COLO829 (cell line): ENCODE measurements at places on chromosomes 3 and 15.

- DNase-seq = peak; percentile 54
Observed at GRCh38 chr3:124686028-124686670, 44.1 kb upstream of the UMPS start.

- no peak for DNase-seq
Observed at GRCh38 chr15:71452893-71453292, 337.6 kb downstream of the THSD4 start.

GRCh38 chr3:49610666-49611280 is 56.5 kb downstream of the BSN start:
- no peak for DNase-seq

DNA sequence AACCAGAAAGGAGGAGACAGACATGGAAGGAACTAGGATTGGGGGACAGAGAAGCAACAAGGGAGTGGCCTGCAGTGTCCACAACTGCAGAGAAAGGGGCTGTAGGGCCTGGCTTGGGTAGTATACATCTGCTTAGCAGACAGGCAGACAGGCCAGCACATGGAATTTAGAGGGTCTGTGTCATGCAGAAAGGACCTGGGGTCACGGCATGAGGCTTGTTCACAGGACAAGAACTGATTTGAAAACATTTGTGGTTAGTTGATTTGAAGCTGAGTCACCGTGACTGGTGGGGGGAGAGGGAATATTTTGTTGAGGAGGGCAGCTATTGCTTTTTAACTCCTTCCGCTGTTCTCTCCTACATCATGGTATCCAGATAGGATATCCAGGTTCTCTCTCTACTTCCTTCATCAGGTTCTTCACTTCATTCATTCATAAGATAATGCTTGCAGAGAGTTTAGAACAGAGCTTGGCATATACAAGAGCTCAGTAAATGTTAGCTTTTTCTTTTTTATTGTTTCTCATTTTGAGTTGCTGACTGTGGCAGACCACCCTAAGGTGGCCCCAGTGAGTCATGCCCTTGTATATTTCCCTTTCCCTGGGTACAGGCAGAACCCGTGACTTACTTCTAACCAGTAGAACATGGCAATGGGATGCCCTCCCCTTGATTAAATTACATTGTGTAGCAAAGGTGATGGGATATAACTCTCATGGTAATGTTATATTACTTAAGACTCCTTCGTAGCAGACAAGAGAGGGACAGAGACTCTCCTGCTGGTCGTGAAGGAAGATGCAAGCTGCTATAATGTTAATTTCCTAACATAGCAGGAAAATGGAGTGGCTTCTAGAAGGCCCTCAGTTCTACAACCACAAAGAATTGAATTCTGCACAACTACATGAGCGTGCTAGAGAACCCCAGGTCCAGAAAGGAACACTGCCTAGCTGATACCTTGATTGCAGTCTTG is 95.0 kb upstream of the NMNAT3 start:
- no peak for DNase-seq

GRCh38 chr3:38560284-38560683 is 64.1 kb downstream of the EXOG start:
- no peak for DNase-seq

GRCh38 chr3:14949126-14949525 is 1.7 kb downstream of the NR2C2 start:
- no peak for DNase-seq

DNA sequence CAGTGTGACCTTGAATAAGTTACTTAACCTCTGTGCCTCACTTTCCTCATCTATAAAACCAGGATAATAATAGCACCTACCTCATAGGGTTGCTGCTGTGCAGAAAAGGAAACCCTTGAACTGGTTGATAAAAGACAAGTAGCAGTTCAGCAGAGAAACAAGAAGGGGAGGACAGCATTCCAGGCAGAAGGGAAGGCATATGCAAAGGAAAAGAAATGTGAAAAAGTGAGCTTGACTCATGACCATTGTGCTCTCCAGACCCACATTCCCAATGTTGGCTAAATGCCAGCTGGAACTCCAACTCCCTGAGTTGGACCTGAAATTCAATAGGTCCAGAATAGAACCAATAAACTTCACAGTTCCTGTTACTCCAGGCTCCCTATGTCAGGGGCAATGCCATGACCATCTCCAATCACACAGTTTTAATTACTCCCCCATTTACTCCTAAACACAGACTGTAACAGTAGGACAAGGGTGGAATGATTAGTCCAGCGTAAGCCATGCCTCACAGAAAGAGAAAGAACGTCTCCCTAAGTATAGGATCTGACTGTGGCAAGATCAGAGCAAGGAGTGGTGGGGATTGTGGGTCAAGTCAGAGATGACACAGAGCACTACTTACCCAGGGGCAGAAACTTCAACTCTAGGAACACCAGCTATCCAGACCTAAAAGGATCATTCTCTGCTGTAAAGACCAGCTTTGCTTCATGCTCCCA is 26.9 kb downstream of the PRKAR2A start:
- no peak for DNase-seq

DNA sequence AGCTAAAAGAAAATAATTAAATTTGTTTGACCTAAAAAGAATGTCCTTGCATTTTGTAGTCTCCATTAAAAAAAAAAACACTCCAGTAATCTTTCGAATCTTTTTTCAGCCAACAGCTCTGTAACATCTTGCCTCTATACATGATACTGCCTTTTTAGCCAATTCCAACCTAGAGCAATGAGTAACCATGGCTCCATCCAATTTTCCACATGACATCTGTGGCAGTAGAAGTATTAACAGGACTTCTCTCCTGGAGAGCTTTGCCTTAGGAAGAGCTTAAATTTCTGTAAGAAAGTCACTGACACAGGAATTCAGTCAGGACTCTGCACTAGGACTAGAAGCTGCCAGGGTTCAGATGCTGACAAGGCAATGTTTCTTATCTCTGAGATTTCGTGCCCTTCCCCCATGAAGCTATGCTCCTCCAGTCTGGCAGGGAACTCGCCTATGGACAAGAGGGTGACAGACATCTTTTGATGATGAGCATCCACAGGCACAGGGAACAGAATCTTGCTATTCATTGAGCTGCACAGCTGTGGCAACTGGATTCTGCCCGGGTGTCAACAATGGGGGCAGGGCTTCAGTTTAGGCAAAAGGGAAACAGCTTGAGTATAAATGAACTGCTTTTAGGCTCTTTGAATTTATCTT is 81.8 kb downstream of the ALCAM start:
- no peak for DNase-seq

DNA sequence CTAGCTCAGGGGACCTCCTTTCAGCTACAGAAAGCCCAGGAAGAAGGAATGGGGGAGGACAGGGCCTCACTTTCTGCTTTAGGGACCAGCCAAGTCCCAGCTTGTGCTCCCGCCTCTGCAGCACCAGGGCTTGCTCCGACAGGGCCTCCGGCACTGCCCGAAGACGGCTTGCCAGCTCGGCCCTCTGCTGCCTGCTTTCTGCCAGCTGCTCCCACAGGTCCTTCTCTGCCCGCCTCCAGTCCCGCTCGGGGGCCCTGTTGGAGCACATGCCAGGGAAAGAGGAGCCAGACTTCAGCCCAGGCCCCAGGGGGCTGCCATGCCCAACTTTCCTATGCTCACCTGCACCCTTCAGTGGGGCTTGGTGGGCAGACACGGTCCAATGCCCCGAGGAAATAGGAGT is 4.3 kb upstream of the CLK3 start:
- DNase-seq = no peak

- DNase-seq = no peak
Observed at GRCh38 chr3:175266478-175266877, 407.3 kb downstream of the NAALADL2 start.

- no peak for DNase-seq
Observed at GRCh38 chr15:72445426-72445825, 28.7 kb upstream of the ARIH1 start.
